Stimulated activated CD4-positive, alpha-beta T cell treated with anti-CD3 and anti-CD28 coated beads, Interleukin-1b, Interleukin-23, amount 100 ng/mL, for 4 hours (primary cell): ENCODE measurements at places on chromosomes 12 and 14.
A peak's percentile ranks its signal among the peaks of the same experiment; 100 is the strongest.

DNA sequence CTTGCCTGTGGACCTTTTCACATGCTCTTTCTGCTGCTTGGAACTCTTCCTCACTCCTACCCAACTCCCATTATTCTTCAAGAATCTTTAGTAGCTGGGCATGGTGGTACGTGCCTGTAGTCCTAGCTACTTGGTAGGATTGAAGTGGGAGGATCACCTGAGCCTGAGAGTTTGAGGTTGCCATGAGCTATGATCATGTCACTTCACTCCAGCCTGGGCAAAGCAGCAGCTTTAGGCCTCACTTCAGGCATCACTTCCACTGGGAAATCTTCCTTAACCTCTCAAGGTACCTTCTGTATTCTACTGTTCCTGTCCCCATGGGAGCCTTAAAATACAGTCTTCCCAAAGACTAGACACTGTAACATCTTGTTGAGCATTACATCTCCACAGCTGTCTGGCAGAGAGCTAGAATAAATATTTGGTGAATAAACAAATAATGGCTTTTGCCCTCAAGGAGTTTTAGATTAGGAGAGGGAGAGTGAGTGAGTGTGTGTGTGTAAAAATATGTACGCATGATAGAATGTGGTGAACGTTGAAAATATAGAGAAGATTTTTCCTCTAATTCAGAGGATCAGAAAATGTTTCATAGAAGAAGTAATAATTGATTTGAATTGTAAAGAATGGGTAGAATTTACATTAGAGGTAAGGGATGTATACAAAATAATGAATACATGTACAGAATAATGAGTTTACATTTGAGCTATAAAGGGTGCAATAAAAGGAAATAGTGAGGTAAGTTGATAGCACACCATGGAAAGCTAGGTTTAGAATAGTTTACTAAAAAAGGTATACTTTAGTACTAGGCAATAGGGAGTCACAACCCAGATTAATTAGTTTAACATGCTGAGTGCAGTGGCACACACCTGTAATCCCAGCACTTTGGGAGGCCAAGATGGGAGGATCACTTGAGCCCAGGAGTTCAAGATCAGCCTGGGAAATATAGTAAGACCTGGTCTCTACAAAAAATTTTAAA, 29.2 kb upstream of the BMAL2 start:
- DNase-seq: no peak

DNA sequence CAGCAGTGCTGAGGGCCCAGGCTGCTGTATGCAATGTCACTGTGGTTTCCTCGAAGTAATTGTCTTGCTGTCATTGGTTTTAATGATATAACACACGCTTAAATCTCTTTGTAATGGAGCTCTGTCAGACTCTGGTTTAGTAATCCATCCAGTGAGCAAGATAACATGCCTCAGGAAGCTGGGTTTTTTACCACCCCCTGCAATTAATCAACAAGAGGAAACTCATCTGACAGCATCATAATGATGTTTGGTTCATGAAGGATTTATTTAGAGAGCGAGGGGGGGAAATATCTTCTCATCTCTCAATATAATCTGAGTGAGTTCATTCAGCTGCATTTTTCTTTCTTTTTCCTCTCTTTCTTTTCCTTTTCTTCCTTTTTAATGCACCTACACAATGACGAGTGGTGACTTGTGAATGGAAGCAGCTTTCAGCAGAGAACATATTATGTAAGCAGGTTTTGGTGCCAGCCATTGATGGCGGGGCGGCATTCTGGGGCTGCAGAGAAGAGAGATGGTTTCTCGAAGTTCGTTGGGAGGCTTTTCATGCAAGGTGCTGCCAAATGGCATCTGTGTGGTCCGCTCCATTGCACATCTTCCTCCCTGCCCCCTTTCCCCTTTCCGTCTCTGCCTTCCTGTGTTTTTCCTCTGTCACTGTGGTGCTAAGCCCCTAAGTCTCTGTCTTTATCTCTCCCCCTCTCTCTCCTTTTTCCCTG, 6.7 kb downstream of the RPH3A start:
- DNase-seq: no peak

DNA sequence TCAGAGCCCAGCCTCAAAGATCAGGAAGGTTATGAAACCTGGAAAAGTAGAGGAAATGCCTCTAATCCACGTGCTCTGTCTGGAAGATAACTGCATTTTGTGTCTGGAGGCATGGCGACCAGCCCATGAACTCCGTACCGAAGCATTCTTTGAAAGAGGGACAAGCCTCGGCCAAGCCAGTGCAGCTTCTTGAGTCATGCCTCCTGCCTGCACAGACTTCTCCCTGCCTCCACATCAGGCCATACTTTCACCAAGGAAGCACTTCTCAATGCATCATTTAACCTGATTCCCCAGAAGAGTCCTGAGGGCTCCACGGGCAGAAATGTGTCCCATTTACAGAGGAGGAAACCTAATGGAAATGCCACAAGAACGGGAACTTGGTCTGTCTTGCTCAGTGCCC, 3.4 kb downstream of the ACTN1 start:
- no peak for DNase-seq

GRCh38 chr12:50803230-50803875, 39.4 kb upstream of the TMPRSS12 start:
- DNase-seq: no peak

DNA sequence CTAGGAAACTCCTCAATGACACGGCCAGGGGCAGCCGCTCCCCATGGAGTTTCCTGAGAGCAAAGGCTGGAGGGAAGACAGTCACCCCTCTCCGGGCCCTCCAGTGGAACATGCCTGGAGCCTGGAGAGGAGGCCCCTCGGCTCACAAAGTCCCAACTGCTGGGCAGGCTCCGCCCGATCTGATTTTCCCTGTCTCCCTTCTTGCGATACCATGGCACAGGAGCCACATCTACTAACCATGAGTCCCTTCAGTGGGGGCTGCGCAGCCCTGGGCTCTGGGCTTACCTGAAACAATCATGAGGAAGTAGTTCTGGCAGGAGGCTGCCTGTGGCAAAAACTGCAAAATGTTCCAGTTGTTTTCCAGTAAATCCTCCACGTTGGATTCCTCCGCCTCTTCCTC, 15.3 kb downstream of the P2RX2 start:
- no peak for DNase-seq

DNA sequence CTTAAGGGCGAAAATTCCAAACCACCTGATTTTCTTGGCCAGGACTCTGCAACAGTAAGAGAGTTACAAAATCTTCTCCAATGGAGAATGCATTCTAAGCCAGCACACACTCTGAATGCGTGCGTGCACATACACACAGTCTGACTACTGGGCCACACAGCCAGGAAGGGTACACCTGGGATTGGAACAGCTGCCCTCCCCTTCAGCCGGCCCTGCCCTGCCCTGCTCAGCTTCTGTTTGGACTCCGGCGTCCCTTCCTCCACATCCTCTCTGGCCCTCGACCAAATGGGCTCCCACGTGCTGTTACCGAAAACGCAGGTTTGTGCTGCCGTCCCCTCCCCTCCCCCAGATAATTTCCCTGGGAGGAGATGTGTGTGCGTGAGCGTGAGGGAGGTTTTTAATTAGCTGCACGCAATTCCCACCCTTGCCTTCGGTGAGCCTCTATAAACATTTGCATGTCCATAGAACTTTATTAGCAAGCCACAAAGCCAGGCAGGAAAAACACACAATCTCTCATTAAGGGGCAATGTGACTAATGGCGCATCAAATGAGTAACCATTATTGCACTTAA, 43.0 kb downstream of the CCNK start:
- no peak for DNase-seq

- DNase-seq: no peak
These were observed 181.9 kb downstream of the C12orf42 start for GRCh38 chr12:103313894-103314293.

- no peak for DNase-seq
These were observed 207.2 kb upstream of the TMPO start for GRCh38 chr12:98308141-98308540.

GRCh38 chr12:754851-755562, 2.6 kb downstream of the WNK1 start:
- no peak for DNase-seq

DNA sequence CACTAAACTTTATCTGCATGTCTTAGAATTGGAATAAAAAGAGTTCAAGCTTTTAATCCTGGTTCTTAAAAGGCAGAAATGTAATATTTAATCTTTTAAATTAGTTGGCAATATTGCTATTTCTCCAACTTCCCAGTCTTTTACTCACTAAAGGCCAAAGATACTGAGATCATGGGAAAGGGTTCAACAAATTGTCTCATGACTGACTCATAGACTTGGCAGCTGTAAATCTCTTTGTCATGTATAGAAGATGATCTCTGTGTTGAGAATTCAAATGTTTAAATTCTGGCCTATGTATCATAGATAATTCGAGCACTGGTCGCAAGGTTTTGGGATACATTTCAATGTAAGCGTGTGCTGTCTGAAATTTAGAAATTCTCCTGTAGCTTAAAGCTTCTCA, 40.1 kb upstream of the STRAP start:
- no peak for DNase-seq

DNA sequence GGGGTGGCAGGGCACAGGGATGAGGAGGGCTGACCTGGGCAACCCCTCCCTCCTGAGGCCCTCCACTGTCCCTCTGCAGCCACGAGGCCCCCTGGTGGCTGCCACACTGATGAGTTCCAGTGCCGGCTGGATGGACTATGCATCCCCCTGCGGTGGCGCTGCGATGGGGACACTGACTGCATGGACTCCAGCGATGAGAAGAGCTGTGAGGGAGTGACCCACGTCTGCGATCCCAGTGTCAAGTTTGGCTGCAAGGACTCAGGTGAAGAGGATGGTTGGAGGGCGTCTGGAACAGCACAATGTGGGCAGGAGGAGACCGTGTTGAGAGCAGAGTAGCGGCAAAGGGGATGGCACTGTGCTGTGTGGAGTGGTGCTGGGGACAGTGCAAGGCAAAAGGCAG, 25.7 kb upstream of the LRP1-AS start:
- DNase-seq: peak; percentile 28

- no peak for DNase-seq
These were observed 171.2 kb downstream of the FOXN3 start for GRCh38 chr14:89245802-89246201.

GRCh38 chr12:112590281-112590680, 171.5 kb downstream of the PTPN11 start:
- DNase-seq: no peak

GRCh38 chr14:91405241-91405721, 12.3 kb downstream of the CCDC88C start:
- DNase-seq: peak; percentile 59

GRCh38 chr12:85616201-85616600, 220.0 kb downstream of the RASSF9 start:
- no peak for DNase-seq

DNA sequence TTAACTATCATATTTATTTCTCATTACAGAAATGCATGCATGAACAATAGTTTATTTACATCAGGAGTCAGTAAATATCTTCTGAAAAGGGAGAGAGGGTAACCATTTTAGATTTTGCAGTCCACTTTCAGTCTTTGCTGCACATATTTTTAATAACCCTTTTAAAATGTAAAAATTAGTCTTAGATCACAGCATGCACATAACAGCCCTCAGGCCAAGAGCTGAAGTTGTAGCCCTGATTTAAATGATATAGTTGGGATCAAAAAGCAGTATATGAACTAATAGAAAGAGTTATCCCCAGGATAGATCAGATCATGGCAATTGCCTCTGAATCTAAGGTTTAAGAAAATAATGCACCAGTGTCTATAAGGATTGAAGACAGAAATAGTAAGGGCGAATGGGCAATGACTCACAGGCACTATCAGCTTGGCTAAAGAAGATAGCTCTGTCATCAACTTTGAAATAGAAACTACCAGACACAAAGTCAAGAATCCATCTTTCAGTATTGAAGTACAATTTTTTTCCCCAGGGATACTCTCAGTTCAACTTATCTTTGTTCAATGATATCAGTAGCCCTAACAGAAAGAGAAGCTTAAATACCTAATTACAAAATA, 13.1 kb upstream of the CLEC7A start:
- DNase-seq: no peak

DNA sequence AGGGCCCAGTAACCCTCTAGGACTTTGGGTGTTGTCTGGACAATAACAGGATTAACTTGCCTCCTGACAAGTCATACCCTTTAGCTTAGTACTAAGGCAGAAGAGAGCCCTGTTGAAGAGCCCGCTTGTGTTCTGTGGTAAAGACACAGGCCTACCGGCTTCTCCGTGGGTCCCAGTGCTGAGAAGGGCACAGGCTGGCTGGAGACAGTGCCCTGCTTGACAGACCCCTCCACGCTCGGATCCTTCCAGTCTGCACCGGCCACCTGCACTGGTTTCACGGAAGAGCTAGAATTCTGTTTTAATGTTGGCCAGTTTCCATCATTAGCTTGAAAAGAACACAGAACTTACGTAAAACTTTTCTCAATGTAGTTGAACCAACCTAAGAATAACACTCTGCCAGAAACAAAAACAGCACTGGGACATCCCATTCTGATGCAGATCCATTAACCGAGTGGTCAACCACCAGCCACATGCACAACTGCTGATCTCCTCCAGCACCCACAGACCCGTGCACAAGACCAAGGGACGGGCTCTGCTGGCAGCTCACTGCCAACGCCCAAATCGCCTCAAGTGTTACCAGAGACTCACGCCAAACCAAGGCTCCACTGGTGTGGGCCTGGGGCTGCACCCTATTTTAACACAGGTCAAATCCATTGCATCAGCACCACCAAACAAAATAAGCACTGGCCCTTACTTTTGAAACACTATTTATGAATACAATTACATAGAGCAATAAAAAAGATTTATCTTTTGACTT, 27.1 kb downstream of the ZFYVE21 start:
- DNase-seq: no peak
